Dorsolateral prefrontal cortex (tissue), 122 donors: ENCODE measurements at places on chromosomes 7 and 10.

GRCh38 chr7:19099924-19100323 lies 17.5 kb downstream of the TWIST1 start:
- DNase-seq = no peak

- no peak for DNase-seq
These were observed 124.3 kb downstream of the GPAM start for GRCh38 chr10:112059220-112059619.

GRCh38 chr7:99422186-99422585 lies 13.4 kb downstream of the BUD31 start:
- no peak for DNase-seq

DNA sequence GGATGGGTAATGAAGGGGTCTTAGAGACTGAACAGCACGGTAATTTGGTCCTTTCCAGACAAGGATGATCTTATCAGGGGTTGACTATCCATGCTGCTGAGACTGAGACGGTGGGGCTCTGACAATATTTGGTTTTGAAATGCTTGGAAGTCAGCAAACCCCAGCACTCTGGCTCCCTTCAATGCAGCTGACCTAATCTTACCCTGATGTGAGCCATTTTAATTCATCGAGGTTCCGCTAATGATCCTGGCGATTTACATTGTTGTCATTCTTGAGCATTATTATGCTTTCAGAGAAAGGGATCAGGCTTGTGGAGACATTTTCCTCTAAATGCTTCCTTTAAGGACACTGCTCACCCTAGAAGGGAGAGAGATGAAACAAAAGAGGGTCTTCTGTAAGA lies 114.6 kb upstream of the BMPER start:
- no peak for DNase-seq

GRCh38 chr7:21953781-21954180 lies 8.1 kb upstream of the CDCA7L start:
- DNase-seq = no peak

DNA sequence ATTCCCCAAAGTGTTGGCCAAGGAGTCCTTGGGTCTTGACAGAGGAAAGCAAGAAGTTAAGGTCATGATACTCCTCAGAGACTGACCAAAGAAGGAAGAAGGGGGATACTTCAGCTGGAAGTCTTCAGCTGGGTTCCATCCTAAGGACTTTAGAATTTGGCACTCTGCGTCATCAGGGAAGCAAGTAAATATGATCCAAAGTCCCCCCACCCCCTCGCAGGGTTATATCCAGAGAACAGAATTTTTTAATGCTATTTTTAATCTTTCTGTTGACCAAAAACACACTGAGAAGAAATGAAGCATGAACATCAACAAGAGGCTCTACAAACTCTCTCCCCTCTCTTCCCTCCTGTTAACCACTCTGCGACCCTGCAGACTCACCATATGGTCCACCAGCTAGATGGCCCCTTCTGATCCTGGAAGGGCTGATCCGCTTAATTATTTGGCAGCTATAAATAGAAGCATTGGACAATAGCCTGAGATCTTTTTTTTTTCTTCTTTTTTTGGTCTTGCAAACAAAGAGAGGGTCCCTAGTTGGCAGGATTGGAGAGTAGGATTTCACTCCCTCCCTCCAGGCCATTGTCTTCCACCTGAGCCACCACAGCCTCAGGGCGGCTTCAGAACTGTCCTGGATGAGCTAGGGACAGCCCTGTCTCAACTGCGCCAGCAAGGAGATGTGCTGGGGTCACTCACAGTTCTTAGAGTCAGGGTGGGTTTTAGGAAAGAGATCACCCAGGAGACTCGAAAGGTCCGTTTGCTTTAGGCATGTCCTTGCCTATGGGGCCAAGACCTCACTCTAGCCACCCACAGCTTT lies 196.0 kb downstream of the KCNMA1 start:
- DNase-seq = no peak

DNA sequence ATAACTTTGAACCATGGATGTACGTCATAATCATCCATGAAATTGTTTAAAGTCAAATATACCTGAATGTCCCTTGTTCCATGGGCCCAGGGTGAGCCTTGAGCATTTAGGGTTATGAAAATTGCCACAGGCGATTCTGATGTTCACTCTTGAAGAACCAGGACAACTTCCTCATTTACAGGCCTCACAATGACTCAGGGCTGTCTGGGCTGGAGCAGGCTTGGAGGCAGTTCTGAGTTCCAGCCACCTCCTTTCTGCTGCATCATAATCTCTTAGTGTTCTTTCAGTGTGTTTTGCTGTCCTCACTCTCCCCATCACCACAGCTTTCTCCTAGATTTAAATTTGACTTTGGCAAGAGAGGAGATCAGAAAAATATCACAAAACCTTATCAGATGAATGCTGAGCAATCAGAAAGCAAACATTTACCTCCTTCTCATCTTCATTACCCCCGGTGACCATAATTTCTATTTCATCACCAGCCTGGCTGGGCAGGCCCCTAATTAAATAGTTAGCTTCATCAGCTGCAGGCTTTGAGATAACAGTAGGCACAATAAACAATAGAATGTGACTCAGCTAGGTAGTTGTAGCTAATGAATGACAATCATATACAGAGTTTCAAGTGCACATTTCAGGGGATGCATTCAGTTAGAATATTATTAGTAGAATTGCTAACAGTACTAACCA lies 571.0 kb downstream of the SH2D4B start:
- no peak for DNase-seq

GRCh38 chr10:70657041-70657440 lies 15.3 kb upstream of the ADAMTS14 start:
- no peak for DNase-seq

DNA sequence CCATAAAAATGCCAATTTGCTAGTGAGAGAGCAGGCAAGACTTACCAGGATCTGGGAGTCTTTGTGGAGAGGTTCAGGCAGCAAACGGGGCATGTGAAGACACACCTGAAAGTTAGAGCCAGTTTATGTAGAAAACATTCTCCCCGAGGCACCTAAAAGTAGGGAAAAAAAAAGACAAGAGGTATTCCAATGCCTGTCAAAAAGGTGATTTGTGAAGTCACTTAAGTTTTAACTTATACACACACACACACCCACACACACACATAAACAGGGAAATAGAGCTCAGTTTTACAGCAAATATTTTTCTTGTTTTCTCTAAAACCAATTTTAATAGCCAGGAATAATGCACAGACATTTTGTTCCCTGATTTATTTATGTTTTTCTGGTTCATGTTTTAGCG lies at the start of gene LAMB4:
Gene LAMB4, minus strand, starts transcription at position 101 of the 400 bp plus-strand sequence. CDS start 7,197 bp downstream, outside the sequence.
- DNase-seq = no peak

GRCh38 chr7:34219153-34219718 lies 313.9 kb downstream of the BMPER start:
- no peak for DNase-seq

GRCh38 chr10:117226813-117227451 lies 14.0 kb upstream of the SLC18A2 start:
- DNase-seq = no peak

GRCh38 chr10:78776756-78777155 lies 292.0 kb upstream of the ZMIZ1 start:
- DNase-seq = no peak

GRCh38 chr7:148791546-148791945 lies 92.5 kb downstream of the EZH2 start:
- DNase-seq = no peak

DNA sequence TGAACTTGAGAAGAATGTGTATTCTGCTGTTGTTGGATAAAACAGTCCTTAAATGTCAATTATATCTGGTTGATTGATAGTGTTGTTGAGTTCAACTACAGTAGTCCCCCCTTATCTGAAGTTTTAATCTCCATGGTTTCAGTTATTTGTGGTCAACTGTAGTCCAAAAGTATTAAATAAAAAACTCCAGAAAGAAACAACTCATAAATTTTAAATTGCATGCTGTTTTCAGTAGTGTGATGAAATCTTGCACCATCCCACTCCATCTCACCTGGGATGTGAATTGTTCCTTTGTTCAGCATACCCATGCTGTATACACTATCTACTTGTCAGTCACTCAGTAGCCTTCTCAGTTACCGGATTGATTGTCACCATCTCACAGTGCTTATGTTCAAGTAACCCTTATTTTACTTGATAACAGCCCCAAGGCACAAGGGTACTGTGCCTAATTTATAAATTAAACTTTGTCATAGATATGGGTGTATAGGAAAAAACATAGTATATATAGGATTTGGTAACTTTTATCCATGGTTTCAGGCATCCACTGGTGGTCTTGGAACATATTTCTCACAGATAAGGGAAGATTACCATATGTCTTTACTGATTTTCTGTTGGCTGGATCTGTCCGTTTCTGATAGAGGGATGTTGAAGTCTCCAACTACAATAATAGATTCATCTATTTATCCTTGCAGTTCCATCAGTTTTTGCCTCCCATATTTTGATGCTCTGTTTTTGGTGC lies 57.1 kb downstream of the AOAH start:
- no peak for DNase-seq

DNA sequence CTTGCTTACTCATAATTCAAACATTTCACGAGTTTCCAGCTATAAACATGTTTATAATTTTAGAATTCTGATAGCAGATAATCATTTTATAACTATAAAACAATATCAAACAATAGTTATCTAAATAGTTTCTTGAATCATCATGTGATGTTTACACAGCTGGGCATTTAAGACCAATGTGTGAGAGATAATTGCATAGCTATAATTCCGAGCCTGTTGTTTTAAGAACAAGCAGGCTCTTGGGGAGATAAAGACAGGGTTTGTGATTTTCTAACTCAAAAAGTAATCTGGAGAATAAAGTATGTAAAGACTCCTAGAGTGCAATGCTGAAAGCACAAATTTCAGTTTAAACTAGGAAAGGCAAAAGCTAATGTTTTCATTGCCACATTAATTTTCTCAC lies 331.2 kb downstream of the LRRTM3 start:
- DNase-seq = no peak

DNA sequence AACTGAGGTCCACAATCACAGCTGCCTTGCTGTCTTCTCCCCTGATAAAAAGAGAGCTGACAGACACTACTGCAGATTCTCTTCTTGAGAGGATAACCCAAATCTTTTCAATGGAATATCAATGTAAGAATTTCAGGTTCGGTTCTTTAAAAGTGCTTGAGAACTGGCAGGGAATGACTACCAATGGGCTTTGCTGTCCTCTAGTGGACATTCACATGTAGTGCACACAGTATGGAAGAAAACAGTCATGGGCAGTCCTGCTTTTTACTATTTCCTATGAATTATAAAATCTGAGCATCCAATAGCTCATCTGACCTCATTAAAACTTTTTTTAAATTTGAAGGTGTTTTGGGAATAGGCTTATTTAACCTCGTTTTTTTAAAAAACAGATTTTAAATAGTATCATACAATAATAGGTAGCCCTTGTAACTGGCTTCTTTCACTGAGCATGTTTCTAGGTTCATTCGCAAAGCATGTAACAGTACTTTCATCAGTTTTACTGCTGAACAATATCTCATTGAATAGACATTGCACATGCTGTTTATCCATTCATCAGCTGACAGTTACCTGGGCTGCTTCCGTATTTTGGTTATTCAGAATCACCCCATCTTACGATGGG lies 18.3 kb downstream of the FZD9 start:
- no peak for DNase-seq

GRCh38 chr7:151003572-151003971 lies 12.8 kb downstream of the NOS3 start:
- DNase-seq = no peak

DNA sequence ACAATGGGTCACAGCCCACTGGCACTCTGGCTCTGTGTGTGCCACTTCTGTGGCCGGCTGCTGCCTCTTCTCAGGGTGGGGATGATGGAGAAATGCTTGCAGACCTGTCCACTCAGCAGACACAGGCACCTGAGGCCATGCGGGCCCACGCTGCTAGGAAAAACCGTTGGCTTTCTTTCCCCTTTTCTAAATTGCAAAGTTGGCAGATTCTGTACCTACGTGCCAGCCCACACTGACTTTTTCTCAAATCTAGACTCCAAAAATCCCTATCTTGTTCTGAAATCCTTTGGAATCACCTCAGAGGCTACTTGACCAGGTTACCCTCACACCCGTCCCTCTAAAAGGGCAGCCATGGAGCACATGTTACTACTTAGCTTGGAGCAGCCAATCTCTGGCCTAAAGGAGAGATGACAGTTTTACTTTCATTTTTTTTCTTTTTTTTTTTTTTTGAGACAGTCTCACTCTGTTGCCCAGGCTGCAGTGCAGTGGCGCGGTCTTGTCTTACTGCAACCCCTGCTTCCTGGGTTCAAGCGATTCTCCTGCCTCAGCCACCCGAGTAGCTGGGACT lies 99.4 kb downstream of the RNF216 start:
- DNase-seq = no peak
